Cortex of kidney (tissue), 1 donor: ENCODE measurements at places on chromosomes 4 and X.

DNA sequence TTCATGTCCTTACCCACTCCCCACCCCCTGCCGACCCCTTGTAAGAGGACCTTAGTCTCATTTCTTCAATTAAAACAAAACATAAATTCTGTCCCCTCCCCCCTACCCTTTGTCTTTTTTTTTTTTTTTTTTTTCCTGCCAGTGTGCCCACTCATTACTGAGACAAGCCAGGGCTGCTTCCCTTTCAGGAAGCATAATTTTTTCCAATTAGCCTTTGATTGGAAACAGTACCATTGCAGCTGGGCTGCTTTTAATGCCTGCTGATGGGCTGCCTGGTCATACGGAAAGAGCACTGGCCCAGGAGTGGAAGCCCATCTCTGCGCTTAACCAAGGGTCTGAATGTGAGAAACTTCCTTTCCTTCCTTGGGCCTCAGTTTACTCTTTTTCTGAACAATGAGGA is 18.6 kb upstream of the CAPN6 start:
- no peak for DNase-seq

DNA sequence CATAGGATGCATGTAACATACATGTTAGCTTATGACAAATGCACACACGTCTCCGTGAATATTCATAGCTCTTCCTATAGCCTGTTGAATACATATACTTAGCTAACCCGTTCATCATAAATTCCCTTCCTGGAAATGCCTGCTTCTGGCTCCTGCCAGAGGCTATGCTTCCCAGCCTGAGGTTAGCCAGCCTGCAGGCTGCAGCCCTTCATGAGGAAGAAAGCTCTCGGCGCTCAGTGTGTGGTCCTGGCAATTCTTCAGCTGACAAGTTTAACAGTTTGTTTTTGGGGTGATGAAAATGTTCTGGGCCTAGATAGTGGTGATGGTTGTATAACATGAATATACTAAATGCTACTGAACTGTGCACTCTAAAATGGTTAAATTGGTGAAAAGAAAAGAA is 48.8 kb upstream of the MAN2B2 start:
- DNase-seq = no peak

DNA sequence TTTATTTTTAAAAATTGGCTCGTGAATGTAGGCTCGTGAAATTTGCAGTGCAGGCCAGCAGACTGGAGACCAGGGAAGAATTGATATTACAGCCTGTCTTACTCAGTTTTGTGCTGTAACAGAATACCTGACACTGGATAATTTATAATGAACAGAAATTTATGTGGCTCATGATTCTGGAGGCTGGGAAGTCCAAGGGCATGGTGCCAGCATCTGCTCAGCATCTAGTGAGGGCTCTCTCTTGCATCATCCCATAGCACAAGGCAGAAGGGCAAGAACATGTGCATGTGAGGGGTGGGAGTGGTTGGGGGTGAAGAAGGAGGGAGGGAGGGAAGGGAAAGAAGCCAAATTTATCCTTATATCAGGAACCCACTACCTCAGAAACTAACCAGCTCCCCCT is 13.7 kb upstream of the CLTRN start:
- no peak for DNase-seq

GRCh38 chrX:26586570-26586969 is 370.6 kb downstream of the MAGEB5 start:
- DNase-seq = no peak

- DNase-seq = no peak
Measured at GRCh38 chr4:153348006-153348405, 3.5 kb downstream of the MND1 start.

DNA sequence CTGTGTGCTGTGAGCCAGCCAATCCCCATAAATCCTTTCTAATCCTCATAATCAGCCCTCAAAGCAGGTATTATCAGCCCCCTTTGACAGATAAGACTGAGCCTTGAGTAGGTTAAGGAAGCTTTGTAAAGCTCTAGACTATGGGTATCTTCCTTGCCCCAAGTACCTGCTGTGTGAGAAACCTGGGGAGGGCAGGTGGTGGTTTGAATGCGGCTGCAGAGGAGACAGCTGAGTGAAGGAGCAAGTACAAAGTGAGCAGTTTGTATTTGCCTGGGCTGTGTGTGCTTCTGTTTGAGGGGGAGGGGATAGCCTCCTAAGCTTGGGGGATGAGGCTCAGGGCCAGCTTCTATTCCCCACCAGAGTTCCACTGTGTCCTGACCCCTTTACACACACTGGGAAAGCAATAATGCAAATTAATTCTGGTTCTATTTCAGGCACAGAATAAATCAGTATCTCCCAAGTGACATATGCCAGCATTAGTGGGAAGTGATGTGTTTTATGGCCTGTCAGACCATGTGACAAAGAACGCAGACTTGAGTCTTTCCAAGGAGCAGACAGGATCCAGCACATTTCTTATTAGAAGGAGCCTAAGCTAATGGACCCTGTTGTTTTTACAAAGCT is 63.5 kb downstream of the EVC start:
- DNase-seq = no peak

- no peak for DNase-seq
Measured at GRCh38 chr4:153593161-153593560, 90.9 kb upstream of the TLR2 start.

DNA sequence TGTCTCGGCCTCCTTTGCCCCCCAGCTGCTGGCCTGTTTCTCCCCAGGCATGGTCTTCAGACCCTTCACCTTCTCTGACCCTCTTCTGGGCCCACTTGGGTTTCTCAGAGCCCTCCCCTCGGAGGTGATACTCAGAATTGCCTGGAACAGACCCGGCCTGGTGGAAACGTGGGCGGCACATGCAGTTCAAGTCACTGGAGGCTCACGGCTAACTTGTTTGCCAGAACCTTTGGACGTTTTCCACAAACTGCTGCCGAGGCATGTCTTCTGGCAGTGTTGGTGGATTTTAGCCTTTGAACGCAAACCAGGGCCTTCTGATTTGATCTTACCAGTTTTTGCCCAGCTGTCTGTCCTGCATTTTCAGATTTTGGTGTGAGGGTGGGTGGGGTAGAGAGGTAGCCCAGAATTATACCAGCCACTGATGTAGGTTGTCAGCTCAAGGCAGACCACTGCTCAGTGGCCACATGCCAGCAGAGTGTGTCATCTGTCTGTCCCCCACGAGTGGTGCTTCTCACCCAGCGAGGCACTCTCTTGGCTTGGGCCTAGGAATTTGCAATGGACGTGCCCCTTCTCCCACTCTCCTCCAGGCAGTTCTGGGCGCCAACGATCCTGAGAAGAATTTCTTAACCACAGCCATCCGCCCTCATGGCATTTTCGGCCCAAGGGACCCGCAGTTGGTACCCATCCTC is 32.5 kb upstream of the ZNF185 start:
- DNase-seq = no peak

DNA sequence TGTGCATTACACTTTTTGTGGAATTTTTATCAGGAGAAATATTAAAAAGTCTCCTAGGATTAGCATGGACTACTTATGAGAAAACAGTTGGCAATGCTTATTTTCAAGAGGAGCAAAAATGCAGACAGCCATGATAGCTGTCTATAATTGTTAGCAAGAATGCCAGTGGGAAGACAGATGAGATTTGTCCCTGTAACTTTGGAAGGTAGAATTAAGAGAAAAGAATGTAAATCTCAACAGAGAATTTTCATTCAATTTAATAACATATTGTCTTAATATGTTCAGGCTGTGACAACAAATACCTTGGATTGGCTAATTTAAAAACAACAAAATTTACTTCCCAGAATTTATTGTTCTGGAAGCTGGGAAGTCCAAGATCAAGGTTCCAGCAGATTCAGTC is 349.2 kb downstream of the IQCM start:
- DNase-seq = no peak

DNA sequence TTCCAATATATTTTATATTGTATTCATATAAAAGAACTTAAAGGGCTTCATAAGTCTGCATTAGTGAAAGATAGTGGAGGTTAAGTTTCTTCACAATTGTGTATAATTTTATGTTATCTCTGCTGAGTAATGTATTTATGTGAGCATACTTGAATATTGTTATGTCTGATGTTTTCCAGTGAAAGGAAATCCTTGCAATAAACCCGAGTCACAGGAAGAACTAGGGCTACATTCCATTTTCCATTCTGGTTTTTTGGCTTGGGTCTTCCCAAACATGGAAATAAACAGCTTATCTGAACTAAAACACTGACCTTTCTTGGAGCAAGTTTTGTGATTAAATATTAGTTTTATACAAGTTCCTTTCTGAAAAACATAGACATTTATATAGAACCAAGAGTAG is 231.3 kb upstream of the GPRIN3 start:
- no peak for DNase-seq

DNA sequence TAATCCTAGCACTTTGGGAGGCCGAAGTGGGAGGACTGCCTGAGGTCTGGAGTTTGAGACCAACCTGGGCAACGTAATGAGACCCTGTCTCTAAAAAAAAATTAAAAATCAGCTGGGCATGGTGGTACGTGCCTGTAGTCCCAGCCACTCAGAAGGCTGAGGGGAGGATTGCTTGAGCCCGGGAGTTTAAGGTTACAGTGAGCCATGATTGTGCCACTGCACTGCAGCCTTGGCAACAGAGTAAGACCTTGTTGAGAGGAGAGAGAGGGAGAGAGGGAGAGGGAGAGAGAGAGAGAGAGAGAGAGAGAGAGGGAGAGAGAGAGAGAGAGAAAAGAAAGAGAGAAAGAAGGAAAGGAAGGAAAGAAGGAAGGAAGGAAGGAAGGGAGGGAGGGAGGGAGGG is 144.9 kb downstream of the RASL11B start:
- no peak for DNase-seq

DNA sequence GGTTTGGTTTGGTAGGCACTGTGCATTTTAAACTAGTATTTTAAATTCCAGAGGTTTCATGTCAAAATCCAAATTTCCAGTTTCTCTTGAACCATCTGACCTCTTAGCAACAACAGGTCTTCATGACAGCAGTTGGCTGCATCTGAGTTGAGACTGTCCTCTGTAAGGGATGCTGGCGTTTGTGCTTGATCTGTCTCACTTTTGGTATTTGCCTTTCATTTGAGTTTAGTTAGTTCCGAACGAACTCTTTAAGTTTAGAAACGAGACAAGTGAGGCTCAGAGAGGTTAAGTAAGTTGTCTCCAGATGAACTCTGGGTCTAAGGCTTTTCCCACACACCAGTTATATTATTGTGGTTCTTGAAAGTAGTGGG is 29.1 kb downstream of the SPARCL1 start:
- DNase-seq = no peak

GRCh38 chr4:90582087-90582486 is 454.9 kb downstream of the CCSER1 start:
- DNase-seq = no peak

DNA sequence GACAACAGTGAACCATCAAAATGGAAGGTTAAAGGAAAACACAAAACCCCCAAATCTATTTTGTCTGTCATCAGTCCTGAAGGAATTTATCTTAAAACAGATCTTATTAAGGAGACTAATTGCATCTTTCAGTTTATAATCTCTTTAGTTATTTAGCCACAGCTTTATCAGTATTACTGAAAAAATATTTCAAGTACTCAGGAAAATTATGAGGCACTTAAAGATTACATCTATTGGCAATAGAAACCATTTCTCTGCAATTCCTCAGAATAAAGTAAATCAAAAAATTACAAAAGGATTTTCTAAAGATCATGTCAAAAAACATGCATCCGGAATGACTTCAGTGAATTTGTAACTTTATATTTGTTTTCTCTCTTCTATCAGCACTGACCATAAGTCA is 35.2 kb downstream of the ANTXR2 start:
- no peak for DNase-seq

DNA sequence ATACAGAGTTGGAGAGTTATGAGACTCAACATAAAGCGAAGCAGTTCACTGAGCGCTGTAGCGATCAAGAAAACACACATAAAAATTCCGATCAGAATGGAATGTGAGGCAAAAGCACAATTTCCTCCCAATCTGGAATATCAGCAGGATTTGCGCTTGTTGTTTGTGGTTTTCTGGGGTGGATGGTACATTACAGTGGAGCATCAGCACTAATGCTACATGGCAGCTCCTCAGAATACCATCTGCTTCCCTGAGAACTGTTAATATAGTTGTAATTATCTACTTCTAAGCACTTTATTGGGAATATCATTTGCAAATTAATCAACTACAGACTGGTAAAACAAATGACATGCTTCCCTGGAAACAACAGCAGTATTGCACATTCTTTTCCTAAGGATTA is 324.1 kb upstream of the PPARGC1A start:
- no peak for DNase-seq

- DNase-seq = no peak
Measured at GRCh38 chr4:119765951-119766350, 137.3 kb upstream of the PDE5A start.

- DNase-seq = no peak
Measured at GRCh38 chrX:42094218-42094617, 170.9 kb upstream of the CASK start.

- no peak for DNase-seq
Measured at GRCh38 chrX:65871671-65872311, 168.1 kb downstream of the VSIG4 start.

DNA sequence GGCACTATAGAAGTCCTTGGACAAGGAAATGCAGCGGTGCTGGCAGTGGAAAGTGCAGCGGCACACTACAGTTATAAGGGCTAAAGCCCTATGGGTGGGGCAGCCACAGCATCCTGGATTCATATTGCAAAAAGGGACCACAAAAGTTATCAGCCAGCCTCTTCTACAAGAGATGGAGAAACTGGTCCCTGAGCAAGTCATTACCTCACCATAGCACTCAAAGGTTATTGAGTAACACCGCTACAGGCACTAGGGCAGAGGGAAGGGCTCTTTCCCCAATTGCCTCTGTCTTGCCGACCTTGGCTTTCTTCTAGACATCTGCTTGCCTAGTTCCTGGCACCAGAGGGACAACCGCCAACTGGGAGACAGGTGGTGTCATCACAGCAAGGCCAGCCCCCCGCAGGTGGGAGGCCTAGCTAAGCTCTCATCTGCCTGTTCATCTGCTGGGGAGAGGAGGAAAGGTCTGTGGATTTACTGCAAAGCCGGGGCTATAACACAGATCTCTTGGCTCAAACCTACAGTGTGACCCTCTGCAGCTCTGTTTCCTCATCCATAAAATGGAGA is 600.0 kb downstream of the BCOR start:
- DNase-seq = no peak

DNA sequence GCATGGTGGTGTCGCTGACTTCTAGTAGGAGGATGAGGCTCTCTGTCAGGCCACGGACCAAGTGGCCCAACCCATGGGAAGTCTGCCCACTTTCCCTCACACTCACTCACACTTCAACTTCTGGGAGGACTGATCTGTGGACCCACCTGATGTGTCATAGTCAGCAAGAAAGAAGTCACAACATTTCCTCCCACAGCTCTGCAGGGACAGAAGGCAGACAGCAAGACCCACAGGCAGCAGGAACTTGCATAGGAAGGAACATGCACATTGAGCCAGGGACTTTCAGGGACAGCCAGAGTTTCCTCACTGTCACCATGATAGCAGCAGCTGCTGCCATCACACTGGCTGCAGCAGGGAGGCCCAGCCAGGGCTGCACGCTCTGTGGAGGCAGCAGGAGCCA is 19.5 kb downstream of the XAGE5 start:
- DNase-seq = no peak
